Hematopoietic multipotent progenitor cell treated with erythropoietin and hydrocortisone succinate and interleukin-3 and kit ligand, for 8 days (in vitro differentiated cells): ENCODE measurements at places on chromosomes 1 and 21.

- DNase-seq, result no peak
Measured at GRCh38 chr1:232508130-232508701, 121.7 kb downstream of the SIPA1L2 start.

- DNase-seq, result no peak
Measured at GRCh38 chr1:235286667-235287066, 41.3 kb downstream of the ARID4B start.

- DNase-seq, result no peak
Measured at GRCh38 chr1:33370301-33370700, 49.4 kb upstream of the A3GALT2 start.

DNA sequence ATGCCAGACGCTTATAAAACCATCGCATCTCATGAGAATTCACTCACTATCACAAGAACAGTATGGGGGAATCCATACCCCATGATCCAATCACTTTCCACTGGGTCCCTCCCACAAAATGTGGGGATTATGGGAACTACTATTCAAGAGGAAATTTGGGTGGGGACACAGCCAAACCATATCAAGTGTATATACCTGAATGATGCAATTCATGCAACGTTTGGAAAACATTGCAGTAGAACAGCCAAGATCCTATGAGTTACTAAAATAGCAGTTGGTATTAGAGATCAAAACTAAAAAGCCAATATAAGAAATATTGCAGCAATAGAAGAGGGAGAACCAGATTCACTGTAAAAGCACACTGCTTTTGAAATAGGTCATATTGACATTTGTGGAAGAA, 1543.9 kb upstream of the B3GALT2 start:
- DNase-seq, result no peak

DNA sequence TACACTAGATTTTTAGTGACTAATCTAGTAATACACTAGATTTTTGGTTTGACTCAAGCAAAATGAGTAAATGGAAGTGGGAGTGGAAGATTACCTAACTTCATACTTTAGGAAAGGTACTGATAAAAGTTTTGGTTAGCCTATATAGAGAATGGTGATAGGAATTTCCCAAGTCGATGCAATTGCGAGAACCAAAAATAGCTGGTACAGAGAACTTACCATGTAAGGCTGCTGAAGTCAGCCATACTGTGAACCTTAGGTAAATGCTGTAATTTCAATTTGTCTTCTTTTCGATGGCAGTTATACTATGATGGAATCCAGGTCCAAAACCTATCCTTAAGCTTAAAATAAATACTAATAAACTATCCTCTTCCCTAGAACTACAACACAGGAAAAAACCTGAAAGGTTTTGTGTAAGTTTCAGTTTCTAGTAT, 4.6 kb downstream of the PNRC2 start:
- DNase-seq, result peak; percentile 21

GRCh38 chr1:38923607-38924006, 18.0 kb downstream of the RHBDL2 start:
- peak; percentile 38 for DNase-seq

- DNase-seq, result no peak
Measured at GRCh38 chr1:203473781-203474305, 1.8 kb upstream of the PRELP start.

DNA sequence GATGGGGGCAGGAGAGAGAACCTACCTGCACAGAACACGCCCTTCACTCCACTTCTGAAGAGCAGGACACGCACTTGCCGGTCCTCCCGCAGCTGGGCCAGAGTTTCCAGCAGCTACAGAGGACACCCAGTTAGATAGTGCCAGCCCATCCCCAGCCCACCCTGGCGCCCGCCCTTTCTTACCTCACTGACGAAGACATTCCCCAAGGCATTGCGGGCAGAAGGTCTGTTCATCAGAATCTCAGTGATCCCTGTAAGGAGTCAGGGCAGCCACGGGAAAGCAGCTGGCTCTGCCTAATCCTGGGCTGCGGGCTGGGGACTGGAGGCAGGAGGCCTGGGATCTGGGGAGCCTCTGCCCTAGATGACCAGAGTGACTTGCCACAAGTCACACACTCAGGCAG, 10.0 kb downstream of the ECHDC2 start:
- no peak for DNase-seq

- DNase-seq, result no peak
Measured at GRCh38 chr1:215744419-215744818, 177.3 kb downstream of the KCTD3 start.

DNA sequence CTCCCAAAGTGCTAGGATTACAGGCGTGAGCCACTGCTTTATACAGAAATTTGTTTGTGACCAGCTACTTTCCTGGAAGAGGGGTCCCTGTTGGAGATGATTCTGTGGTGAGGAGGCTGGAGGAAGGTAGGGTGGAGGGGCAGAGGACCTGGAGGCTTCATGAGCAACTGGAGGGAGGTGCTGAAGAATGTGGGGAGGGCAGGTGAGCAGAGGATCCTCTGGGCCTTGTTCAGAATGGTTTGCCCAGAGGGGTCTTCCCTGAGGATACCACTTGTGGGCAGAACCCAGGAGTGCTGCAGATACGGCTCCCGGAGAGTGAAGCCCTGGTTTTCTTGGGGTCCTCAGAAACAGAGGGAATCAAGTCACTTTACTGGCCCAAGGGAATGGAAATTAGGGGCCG, 67.2 kb upstream of the WDR26 start:
- DNase-seq, result no peak

- DNase-seq, result peak; percentile 75
Measured at GRCh38 chr1:160078512-160079195, 2.7 kb upstream of the KCNJ9 start.

- DNase-seq, result no peak
Measured at GRCh38 chr1:184801503-184801902, 46.8 kb upstream of the EDEM3 start.

GRCh38 chr1:232709386-232709785, 79.5 kb upstream of the SIPA1L2 start:
- no peak for DNase-seq

GRCh38 chr1:232123775-232124659, 497.4 kb downstream of the DISC1 start:
- no peak for DNase-seq

DNA sequence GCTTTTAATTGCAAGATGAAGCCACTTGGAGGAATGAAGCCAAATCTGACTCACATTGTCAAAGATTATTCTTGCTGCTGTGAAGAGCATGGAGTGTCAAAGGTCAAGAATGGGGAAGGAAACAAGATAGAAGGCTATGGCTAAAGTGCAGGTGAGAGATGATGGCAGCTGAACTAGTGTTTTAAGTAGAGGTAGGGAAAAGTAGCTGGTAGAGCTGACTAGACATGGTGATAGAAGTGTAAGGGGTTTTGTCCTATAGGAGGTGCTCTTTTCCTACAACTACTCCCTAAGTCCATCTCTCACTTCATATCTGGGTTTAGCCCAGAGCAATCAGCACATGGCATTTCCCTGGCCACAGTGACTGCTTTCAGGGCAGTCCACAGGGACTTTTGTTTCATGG, 11.8 kb downstream of the UBE2T start:
- peak; percentile 25 for DNase-seq

DNA sequence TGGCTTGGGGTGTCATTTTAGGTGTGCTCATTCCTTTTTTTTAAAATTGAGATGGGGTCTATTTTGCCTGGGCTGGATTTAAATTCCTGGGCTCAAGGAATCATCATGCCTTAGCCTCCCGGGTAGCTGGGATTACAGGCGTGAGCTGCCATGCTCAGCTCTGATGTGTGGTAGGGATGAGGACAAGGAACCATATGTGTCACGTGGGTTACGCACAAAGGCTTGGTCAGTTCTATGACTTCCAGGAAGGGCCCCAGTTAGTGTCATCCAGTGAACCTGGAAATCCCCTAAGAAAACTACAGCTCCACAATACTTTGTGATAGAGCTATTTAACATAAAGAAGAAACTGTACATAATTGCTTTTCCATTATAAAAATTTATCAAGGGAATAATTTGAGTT, 6.7 kb upstream of the METTL25B start:
- DNase-seq, result no peak

DNA sequence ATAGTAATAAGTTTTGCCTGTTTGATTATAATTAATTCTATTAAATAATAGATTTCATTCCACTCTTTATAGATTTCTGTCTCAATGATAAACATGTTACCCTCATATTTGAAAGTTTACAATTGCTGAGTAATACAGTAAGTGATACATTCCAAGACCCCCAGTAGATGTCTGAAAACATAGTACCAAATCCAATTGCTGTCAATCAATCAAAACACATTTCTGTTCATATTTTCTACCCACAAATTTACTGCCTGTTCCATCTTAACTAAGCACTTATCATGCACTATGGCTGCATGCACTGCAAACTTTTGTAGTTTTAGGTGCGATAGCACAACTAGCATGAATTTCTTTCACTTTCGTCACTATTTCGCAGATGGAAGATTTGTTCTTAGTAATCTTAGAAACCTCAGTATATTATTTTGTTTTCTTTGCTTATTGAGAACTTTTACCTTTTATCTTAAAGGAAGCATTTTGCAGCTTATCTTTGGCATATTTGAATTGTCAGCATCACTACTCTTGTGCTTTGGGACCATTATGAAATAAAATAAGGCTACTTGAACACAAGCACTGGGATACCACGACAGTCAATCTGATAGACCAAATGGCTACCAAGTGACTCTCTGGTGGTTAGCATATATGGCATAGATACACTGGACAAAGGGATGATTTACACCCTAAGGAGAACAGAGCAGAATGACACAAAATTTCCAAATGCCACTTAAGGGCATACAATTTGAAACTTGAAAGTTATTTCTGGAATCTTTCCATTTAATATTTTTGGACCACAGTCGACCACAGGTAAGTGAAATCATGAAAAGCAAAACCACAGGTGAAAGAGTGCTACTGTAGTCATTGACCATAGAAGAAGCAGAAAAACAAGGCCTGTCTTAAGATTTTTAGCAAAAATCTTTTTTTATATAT, 67.6 kb downstream of the RGS13 start:
- no peak for DNase-seq

DNA sequence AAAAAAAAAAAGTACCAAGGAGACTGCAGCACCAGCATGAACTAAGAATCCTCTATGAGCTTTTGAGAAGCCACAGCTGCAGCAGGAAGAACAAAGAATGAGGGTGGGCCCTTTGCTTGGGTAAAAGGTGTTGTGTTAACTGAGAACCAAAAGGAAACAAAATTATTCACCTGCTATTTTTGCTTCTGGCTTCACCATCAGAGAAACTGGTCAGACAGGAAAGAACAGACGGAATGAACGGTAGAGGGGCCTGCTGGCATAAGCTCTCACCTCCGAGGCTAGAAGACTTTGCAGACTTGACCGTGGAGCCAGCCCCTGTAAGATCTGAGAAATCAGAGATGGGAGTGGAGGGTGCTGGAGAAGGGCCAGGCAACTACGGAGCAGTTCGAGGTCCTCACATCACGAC, 27.6 kb downstream of the IL10RB start:
- no peak for DNase-seq

GRCh38 chr1:220425852-220426251, 102.1 kb upstream of the MARK1 start:
- no peak for DNase-seq

DNA sequence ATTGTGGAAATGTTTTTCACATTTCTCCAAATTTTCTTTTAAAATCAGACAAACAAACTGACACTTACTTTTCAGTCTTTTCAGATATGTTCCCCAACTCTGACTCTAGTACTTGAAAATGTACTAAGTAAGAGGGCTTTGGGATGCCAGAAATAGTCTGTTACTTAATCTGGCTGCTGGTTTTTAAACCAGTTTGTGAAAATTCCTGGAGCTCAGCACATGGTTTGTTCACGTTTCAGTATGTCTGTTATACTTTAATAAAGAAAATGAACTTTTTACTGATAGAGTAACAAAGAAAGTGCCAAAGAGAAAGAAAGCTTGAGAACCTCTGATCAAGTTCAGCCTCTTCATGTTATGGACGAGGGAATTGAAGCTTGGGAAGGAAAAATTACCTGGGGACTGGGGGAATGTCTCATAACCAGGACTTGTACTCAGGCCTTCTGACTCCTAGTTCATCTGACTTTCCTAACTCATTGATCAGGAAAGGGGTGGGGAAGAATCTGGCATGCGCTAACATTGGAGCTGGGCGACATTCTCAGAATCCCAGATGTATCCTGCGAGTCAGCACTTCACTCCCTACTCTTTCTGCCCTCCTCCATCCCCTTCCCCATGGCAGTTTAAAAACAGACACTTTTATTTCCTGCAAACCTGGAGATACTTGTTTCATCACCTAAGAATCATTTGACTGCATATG, 30.8 kb upstream of the DNAJC6 start:
- no peak for DNase-seq

- no peak for DNase-seq
Measured at GRCh38 chr1:102163799-102164198, 167.1 kb upstream of the OLFM3 start.

GRCh38 chr1:202122639-202123335, at the start of gene GPR37L1:
TSS of gene GPR37L1 (plus strand) at chr1:202122917. CDS start at chr1:202122964, 47 bp downstream.
- no peak for DNase-seq

DNA sequence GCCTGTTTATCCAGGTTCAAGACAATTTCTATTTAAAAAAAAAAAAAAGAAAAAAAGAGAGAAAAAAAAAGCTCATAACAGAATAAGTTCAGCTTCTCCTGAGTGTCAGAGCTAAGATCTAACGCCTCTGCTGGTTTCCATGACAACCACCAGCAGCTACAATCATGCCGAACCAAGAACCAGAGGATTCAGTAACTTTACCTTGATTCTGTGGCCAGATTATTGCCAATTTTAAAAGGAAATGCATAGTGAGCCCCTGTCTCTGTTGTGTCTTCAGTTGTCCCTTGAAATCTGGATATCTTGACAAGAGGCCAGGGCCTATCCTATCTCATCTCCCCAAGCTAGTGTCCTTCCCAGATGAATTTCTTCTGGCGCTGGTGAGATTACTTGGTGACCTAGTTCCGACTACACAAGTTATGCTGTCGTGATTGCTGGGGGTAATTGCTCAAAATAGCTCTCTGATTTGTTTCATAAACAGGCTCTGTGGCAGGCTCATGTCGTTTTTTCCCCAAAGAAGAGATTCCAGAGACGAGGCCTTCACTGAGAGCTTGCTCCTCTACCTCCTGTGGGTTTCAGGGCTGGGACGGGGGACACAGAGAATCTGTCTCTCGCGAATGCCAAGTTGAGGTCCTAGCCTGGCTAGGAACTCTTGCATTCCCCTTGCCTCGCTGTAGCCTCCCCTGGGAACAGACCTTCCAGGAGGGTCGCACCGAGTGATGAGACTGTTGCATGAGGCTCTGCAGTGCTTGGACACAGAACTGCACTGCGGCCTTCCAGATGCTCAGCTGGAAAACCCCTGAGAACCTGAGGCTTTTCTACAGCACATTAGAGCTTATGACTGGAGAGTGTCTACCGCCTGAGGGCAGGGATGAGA, 32.4 kb upstream of the SCCPDH start:
- no peak for DNase-seq

DNA sequence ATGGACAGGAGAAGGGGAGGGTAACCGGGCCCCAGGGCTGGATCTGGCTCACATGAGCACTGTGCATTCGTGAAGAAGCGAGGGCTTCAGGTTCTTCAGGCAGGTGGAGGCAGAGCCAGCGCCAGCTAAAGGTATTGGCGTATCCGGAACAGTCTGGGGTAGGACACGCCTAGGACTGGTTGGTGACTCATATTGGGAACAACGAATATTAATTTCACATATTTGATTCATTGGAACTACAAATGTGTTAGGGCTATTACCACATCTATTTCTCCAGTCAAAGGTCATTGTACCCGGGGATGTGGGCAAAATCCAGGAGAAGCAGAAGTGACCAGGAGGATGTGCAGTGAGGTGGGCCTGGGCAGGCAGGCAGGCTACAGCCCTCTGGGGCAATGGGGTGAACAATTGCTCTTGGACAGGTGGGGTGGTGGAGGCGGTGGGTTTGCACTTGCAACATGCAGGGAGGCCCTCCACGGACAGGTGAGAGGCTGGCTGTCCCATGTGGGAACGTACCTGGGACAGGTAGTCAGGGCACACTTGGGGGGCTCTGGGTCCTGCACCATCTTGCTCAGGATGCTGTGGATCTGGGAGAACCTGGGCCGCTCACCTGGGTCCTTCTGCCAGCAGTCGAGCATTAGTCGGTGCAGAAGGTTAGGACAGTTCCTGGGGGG, 26.7 kb downstream of the CDCA8 start:
- DNase-seq, result no peak
